ENCODE measurements at places on chromosomes 1 and 21.
A peak's percentile ranks its signal among the peaks of the same experiment; 100 is the strongest.

DNA sequence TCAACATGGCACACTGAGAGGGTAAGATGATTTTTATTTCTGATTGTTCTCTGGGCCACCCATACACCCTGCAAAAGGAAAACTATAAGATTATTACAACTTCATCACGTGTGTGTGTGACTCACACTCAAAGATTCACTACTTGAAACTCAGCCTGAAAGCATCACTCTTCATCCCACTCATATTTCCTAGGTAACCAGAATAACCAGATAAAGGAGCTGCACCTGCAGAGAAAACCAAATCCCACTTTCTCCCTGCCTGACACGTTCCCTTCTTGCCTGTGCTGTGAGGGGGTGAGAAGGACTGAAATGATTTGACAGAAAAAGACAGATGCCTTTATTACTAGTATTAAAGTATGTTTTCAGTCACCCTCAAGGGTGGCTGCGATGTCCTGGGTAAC lies 131.6 kb downstream of the TGFBR3 start:
- peak; percentile 21 for DNase-seq

GRCh38 chr1:156104861-156105832 lies 9.4 kb upstream of the LMNA start:
- DNase-seq = peak; percentile 78

DNA sequence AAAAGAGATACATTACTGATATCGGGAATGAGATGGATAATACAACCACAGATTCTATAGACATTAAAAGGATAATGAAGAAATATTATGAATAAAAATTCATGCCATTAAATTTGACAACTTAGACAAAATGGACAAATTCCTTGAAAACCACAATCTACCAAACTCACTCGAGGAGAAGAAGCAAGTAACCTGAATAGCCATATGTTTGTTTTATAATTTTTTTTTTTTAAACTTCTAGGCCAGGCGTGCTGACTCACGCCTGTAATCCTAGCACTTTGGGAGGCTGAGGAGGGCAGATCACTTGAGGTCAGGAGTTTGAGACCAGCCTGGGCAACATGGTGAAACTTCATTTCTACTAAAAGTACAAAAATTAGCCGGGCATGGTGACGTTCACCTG lies 327.9 kb downstream of the VAV3 start:
- DNase-seq = no peak

GRCh38 chr1:26094076-26094669 lies 17.5 kb upstream of the PDIK1L start:
- DNase-seq = no peak

DNA sequence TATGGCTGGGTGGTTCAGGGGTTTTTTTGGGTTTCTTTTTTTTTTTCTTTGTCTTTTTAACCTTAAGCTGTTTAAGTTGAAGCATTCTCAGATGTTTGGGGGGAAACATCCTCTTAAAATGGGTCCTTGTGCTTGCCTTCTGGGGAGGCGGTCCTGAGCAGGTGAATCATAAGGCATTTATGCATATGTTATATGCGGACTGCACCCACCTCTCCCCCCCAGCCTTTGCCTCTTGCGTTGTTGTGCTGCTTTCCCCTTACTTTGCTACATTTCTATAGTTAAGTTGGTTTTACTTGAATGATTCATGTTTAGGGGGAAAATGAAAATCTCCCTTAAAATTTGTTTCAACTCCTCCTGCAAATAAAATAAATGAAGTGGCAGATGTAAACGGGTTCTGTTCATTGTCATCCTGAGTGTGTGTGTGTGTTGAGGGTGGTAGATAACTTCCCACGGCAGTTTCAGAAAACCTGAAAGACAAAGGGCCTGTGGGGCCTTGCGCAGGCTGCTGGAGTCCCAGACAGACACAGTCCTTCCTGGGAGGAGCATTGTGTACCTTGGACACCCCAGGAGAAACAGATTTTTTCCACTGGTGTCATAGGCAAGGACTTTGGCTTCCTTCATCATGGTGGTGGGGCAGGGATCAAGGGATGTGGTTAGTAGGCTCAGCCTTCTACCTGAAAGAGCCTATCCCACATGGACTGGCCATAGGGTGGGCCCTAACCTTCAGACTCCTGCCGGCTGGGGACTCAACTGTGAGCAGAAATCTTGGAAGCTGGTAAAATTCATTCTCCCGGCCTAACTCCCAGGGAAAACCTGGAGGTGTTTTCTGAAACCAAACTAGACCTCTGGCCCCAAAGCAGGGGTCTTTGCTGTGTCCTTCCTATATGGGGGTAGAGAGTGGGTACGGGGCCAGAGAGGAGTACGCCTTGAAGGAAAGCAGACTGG lies 926 bp upstream of the SH3D21 start:
- peak; percentile 47 for DNase-seq

- DNase-seq = no peak
Observed at GRCh38 chr1:64915381-64916274, 50.7 kb downstream of the JAK1 start.

GRCh38 chr1:226626577-226626956 lies 78.0 kb downstream of the STUM start:
- peak; percentile 94 for DNase-seq

All from sigmoid colon (tissue), 7 donors.